ENCODE measurements at places on chromosomes 7 and 10.
A peak's percentile ranks its signal among the peaks of the same experiment; 100 is the strongest.

- no peak for DNase-seq
Measured at GRCh38 chr10:115572740-115573455, 479.7 kb downstream of the ATRNL1 start.

DNA sequence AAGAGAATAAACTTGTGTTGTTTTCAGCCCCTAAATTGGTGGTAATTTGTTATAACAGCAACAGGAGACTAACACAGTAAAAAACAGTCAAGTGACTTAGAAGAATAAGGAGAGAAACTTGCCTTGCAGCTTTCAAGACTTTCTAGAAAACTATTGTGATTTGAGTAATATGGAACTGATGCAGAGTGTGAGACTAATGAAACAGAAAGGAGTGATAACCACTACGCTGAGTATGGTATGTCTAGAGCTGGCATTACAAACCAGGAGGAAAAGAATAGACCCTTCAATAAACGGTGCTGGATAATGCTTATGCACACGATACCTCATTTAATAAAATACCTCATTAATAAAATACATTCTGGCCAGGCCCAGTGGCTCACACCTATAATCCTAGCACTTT, 99.9 kb downstream of the CREM start:
- DNase-seq: no peak

DNA sequence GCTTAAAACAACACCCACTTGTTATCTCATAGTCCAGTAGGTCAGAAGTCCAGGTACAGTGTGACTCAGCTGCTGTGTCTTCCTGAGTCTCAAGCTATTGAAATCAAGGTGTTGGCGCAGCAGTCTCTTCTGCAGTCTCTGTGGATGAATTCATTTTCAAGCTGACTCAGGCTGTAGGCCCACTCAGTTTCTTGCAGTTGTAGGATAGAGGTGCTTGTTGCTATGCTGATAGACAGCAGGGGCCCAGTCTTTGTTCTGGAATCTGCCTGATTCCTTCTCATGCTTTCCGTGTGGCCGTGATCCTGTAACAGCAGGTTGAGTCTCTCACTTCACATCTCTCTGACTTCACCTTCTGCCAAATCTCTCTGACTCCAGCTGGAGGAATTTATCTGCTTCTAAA, 400.4 kb upstream of the POM121L12 start:
- DNase-seq: no peak

DNA sequence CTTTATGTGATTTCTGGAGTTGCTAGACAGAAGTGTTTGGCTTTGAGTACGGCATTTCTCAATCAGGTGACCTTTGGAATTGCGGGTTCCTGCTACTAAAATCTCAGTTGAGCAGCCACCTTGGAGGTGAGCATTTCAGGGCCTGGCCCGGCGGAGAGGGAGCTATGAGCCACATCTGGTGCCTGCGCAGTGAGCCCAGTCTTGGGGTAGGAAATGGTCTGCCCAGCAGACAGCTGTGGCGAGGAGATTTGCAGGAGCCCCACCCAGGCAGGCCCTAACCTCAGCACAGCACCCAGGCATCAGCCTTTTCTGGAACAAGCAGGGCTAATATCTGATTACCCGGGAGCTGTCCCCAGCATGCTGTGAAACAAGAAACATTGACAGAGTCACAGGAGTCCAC, 547.9 kb upstream of the FOXK1 start:
- no peak for DNase-seq

DNA sequence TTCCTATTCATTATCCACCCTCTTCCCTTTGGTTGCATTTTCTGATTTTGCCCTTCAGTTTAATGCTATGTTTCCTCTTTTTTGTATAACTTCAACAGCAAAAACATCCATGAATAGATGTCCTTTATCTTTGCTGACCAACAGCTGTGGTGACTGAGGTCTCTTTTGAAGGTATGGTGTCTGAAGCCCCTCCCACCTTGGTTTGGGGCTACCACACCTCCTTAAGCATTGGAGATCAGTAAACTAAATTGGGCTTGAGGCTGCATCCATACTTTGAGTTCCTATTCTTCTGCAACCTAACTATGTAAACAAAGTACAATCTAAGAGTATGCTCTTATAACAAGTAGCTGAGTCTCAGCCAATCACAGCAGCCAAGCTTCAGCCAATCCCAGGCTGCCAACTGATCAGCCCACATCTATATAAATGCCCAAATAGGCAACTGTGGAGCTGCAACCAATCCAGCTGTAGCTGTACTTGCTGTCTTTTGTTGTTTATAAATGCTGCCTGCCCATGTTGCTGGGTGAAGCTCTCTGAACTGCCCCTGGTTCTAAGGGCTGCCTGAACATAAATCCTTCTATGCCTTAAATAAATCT, 69.4 kb upstream of the PDLIM1 start:
- no peak for DNase-seq

DNA sequence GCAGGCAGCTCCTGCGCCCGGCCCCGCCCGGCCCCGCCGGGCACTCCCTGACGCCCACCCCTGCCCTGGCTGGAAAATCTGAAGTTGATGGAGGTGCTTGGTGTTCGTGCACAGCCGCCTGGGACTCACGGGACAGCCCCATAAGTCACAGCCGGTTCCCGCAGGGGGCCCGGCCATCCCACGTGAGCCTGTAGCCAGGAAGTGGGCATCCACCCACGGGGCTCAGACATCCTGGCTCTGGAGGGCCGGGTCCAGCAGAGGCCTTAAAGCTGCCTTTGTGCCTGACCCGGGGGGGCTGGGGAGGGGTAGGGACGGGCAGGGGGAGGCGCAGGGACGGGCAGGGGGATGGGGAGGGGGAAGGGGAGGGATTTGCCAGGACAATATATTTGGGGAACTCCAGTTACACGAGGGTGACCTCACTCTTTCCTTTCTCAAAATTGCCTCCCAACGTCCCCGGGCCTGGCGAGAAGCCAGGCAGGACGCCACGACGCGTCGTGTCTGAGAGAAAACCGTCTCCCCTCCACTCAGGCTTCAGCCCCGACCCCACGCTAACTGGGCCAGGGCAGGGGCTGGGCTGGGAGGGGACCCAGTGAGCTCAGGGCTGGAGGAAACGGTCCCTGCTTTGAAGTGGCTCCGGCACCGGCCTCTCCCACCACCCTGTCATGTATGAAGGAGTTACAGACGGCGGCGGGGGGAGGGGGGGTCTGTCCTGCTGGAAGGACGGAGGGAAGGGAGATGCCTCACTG, 82.1 kb upstream of the PDGFA start:
- DNase-seq: peak; percentile 91

Measured in CD4-positive, alpha-beta T cell treated with Interleukin-21 for 1 hour (primary cell).